ENCODE measurements at places on chromosomes 16 and 17. TPM values are rescaled to one million over a fixed set of nuclear protein-coding genes. Genes with fewer than 3 reads are reported as not detected.
A peak's percentile ranks its signal among the peaks of the same experiment; 100 is the strongest.

GRCh38 chr17:82126556-82127314 lies 28.7 kb upstream of the FASN start:
- DNase-seq = no peak

- DNase-seq = no peak
These were observed 555.5 kb downstream of the WWOX start for GRCh38 chr16:78654929-78655328.

DNA sequence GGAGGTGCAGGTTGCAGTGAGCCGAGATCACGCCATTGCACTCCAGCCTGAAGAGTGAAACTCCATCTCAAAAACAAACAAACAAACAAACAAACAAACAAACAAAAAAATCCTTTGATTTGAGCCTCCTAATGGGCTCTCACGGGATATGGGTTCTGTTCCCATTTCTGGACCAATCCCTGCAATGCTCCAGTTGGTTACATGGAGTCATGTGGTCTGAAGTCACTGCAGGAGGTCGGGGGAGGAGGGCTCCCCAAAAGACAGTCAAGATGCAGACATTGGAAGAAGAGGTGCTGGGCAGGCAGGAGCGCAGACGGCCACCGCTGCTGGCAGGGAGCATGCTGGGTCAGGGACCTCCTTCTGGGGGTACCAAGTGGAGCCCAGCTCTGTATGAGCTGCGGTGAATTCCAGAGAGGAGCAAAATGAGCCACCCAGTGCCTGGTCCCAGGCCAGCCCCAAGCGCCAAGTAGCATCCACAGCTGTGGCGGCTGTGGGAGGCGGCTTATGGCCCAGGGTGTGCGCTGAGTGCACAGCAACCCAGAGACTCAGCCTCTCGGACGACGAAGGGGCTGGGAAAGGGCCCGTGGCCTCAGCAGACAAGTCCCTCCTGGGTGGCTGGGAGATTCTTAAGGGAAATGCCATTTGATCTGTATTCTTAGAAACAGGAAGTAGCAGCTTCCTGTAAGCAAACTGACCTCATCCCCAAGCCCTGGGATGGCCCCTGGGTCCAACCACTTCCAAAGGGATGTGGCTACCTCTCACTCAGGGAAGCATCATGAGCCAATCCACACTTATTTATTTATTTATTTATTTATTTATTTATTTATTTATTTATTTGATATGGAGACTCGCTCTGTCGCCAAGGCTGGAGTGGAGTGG lies 19.6 kb upstream of the ATP2A3 start:
- DNase-seq = peak; percentile 62

DNA sequence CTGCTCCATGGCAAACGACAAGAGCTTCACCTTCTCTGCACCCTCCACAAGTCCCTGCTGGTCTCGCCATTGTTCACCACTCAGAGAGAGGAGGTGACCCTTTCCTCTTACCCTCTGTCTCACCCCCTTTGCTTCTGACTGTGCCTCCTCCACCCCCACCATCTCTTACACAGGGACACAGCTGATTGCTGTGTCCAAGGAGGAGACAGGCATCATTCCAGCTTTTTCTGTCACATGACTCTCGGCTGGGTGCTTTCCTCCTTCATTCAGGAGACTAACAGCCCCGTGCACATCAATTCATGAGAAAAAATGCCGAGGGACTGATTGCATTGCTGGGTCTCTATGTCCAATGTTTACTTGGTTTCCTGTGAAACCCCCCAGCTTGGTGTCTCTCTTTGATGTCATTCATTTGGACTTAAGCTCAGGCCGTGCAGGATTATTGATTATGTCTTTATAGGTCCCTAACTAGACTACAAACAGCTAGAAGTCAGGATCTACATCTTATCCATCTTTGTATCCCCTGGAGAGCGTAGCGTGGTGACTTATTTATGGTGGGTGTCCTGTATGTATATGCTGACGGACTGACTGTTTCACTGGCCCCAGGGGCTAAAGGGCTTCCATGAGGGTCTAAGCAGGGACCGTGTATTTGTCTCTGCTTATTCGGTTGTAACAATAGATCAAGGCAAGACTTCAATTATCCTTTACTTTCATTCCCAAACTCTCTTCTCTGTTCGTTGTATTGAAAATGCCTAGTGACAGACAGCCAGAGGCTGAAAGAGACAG lies 82.2 kb upstream of the CDH13 start:
- no peak for DNase-seq

Gene WSCD1
- total RNA-seq = 54.1 TPM

GRCh38 chr16:4006397-4006999 lies 109.7 kb downstream of the ADCY9 start:
- no peak for DNase-seq

DNA sequence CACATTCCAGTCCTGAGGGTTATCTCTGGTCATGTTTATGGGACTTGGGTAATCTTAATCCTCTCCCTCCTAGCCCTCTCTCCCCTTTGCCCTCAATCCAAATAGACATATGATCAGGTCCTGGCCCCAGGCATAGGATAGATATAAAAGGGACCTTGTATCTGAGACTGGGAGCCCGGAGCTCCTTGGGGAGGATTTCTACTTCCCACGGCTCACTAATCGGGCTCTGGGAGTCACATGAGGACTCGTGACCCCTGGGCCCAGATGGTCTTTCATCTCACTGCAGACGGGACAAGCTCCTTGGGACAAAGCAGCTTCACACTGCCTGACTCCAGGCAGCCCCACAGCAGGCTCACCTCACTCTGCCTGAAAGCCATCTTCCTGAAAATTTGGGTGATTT lies 57.8 kb upstream of the LYRM9 start:
- DNase-seq = no peak

GRCh38 chr17:77178050-77178449 lies 37.3 kb downstream of the SEC14L1 start:
- DNase-seq = no peak

DNA sequence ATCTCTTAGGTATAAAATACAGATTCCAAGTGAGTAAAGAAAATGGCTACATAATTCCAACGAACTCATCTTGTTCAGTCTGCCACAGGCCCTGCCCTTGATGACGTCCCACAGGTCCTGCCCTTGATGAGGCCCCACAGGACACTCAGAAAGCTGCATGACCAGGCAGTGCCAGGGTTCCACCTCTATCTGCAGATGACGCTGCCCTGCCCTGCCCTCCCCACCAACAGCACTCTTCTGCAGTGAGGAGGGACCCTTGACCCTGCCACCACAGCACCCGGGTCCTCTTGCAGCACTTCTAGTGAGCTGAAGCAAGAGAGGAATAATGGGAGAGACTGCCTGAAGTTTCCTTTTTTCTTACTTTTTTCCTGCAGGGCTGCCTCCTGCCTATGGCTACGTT lies 118.4 kb downstream of the VPS53 start:
- no peak for DNase-seq

GRCh38 chr16:3732171-3732570 lies 14.8 kb upstream of the TRAP1 start:
- no peak for DNase-seq

Gene AATK
- total RNA-seq = 7.3 TPM

Gene MSLN
- total RNA-seq = 2.1 TPM

Gene NEUROD2
- total RNA-seq = not detected

Gene PPL
- 0.18 TPM for total RNA-seq

Gene KRT9
- not detected for total RNA-seq

Gene PRAC2
- not detected for total RNA-seq

Gene LAT
- total RNA-seq = 2.3 TPM

All from glomerular endothelial cell (primary cell).